ENCODE measurements at places on chromosomes 3 and 15. TPM values are rescaled to one million over a fixed set of nuclear protein-coding genes. Genes with fewer than 3 reads are reported as not detected.

GRCh38 chr3:149299938-149300801 is 33.3 kb downstream of the TM4SF18 start:
- DNase-seq, result peak; percentile 85

DNA sequence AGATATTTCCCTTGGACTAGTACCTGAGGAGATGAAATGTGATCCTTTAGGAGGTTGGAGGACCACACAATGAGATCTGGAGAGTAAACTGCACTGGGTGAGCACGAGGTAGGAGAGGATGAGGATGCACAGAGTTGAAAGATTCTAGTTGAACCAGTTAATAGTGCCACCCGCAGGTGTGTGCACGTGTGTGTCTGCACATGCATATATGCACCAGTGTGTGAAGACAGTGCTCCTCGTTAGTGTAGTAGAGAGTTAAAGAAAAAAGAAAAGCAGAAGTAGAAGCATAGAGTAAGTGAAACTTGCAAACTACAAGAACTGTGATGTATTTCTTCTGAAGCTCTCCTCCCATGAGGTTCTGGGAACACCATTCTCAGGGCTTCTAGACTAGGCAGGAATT is 8.4 kb downstream of the MED12L start:
- no peak for DNase-seq

GRCh38 chr3:196962108-196962929 is 6.3 kb downstream of the PIGZ start:
- DNase-seq, result no peak

GRCh38 chr3:194225418-194225812 is 89.5 kb downstream of the HES1 start:
- DNase-seq, result no peak

- no peak for DNase-seq
Observed at GRCh38 chr3:59573911-59574310, 524.1 kb upstream of the CFAP20DC start.

DNA sequence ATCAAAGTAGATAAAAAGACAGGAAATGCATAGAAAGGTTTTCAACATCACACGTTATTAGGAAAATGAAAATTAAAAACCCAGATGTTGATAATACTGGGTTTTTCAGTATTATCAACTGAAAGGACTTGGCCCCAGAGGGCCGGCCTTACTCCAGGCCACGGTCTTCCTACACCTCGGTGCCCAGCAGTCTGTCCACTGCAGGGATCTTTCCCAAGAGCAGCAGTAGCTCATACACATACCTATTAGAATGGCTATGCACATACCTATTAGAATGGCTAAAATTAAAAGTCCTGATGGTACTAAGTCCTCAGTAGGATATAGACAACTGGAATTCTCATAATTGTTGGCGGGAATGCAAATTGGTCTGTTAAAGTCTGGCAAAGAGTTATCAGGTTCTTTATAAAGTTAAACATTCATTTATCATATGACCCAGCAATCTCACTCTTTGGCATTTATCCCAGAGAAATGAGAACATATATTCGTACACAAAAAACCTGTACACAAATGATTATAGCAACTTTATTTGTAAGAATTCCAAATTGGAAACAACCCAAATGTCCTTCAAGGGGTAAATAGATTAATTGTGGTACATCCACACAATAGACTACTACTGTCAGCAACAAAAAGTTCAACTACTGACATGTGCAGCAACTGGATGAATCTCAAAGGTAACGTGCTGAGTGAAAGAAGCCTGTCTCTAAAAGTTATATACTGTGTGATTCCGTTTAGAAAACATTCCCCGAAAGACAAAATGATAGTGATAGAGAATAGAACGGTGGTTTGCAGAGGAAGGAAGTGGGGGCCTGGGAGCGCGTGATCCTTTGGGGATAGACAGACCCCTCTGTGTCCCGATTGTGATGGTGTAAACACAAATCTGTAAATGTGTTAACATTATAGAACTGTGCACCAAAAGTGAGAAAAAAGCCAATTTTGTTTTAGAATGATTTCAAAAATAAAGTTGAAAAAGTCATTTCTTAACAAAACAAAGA is 62.3 kb downstream of the MCTP2 start:
- no peak for DNase-seq

DNA sequence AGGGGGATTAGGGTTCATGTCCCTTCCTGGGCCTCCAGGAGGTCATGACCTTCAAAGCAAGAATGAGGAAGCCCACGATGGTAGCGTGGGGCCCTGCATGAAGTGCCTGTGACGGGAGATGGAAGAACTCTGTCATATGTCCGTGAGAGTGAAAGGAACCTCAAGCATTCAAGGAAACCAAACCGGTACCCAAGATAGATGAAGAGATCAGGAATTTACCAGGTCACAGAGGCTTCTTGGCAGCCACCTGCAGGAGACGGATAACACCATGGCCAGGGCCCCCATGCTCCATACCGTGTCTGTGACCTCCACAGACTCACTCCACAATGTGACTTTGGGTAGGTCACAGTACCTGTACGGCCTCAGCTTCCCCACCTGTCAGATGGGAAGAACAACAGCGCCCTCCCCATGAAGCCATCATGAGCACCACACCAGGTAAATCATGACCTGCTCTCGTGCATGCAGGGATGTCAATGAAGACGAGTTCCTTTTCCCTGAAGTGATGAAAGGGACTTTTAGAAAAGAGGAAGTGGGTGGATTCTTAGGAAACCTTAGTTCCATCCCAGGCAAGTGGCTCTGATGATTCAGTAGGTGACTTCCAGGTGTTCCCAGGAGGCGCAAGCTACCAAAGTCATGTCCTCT is 23.3 kb upstream of the CYP11A1 start:
- DNase-seq, result no peak

- DNase-seq, result no peak
Observed at GRCh38 chr3:79874646-79875045, 106.8 kb upstream of the ROBO1 start.

- DNase-seq, result no peak
Observed at GRCh38 chr3:25899352-25900101, 109.6 kb downstream of the OXSM start.

- no peak for DNase-seq
Observed at GRCh38 chr15:34206011-34206410, 3.9 kb downstream of the KATNBL1 start.

DNA sequence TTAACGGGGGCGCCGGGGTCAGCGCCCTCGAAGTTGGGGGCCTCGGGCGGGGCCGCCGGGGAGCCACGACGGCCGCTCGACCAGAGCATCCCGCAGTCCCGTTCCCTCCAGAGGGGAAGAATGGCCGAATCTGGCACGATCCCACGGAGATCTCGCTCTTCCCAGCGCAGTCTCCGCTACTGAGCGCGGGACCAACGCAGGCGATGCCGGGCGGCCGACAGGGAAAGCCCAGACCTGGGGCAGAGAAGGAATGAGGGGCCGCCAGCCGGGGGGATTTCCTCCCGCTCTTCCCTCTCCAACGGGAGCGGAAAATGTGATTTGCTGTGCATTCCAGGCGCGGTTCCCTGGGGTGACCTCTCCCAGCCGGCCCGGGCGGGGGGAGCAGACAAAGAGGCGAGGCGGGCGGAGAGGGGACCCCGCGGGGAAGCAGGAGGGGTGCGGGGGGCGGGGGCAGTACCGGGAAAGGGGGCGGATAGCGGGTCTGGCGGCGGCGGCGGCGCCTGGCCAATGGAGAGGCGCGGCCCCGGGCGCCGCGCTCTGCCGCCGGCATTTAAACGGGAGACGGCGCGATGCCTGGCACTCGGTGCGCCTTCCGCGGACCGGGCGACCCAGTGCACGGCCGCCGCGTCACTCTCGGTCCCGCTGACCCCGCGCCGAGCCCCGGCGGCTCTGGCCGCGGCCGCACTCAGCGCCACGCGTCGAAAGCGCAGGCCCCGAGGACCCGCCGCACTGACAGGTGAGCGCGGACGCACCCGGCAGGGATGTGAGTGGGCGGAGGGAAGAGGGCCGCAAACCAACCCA is at the start of gene GREM1:
TSS of gene GREM1 (plus strand) at position 579 of the 801 bp plus-strand sequence. CDS start 12,687 bp downstream, outside the sequence.
- peak; percentile 38 for DNase-seq

- no peak for DNase-seq
Observed at GRCh38 chr3:23072693-23073092, 130.4 kb upstream of the UBE2E2 start.

DNA sequence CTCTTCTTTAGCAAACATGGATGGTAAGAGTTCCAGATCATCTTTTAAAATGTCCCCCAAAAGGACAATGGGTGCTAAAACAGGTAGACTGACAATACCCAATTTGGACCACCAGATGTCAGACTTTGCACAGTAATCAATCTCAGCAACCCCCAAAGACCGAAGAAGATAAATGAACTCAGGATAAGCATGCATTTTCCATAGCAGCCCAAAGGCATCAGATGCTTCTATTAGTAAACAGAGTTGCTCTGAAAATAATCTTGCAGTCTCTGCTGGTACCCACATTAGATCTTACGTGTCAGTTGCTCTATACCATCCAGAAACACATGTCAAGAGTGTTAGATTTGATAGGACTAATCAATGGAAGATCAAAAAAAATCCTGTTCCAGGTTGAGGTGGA is 20.6 kb downstream of the MYH15 start:
- DNase-seq, result peak; percentile 54

GRCh38 chr3:52245322-52246263 is at the start of gene PPM1M:
Gene PPM1M (plus strand): TSS chr3:52245759. CDS start chr3:52245825, 66 bp downstream.
- peak; percentile 71 for DNase-seq

- no peak for DNase-seq
Observed at GRCh38 chr3:27391796-27392195, 22.6 kb upstream of the NEK10 start.

- DNase-seq, result no peak
Observed at GRCh38 chr15:74907163-74907870, 666 bp upstream of the FAM219B start.

- DNase-seq, result no peak
Observed at GRCh38 chr3:60431599-60431958, 819.7 kb downstream of the FHIT start.

DNA sequence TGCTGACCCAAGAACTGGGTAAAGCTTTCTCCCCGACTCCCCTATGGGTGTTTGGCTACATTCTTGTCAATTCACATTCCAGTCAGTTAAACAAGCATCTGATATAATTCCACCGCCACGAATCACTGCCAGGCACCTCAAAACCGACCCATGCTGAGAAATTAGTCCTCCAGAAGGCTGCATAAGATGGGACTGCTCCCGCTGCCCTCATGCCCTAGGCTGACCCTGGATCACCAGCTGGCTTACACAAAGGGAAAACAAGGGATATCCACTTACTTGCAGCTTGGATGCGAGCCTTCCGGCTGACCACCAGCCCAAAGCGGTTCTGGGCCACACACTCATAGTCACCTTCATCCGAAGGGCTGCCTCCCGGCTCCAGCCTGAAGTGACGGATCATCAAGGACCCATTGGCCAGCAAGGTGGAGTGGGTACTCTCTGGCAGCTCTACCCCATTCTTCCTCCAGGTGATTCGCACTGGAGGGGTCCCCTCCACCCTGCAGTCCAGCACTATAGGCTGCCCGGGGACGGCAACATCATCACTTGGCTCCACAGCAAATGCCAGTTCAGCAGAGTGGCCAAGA is 2.9 kb downstream of the IGDCC3 start:
- no peak for DNase-seq

DNA sequence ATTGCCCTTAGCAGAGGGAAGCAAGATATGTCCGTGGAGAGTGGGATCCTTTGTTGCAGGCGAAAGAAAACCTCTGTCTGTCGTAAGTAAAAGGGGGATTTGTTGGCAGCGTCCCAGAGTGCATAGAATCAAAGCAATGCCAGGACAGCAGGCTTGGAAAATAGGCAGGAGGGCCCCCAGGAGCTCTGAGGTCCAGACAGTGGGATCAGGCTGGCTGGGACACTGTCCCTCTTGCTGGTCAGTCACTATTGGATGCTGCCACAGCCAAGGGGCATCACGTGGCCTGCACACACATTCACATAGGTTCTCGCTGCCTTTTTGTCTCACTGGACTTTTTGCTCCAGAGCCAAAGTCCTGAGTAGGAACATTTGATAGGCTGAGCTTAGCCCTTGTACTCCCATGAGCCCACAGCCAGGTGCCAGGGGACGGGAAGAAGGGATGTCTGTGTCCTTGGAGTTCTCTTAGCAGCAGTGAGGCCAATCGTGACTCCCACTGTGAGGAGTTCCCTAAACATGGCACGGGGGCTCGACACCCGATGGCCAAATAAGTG is 10.7 kb downstream of the MUC20 start:
- no peak for DNase-seq

SERINC4 gene
- total RNA-seq, result 0.24 TPM

SLC30A4 gene
- 4.1 TPM for total RNA-seq

FSIP1 gene
- total RNA-seq, result 0.60 TPM

LEKR1 gene
- total RNA-seq, result 0.76 TPM

MYEF2 gene
- total RNA-seq, result 16.2 TPM

CTXN2 gene
- not detected for total RNA-seq

GUCA1C gene
- 0.28 TPM for total RNA-seq

LSAMP gene
- 14.0 TPM for total RNA-seq

GOLGA6D gene
- total RNA-seq, result not detected

WDR49 gene
- total RNA-seq, result not detected

GP9 gene
- not detected for total RNA-seq

All from hepatocyte (in vitro differentiated cells).